HFFc6 (cell line): ENCODE measurements at places on chromosomes 4 and X. TPM values are rescaled to one million over a fixed set of nuclear protein-coding genes. Genes with fewer than 3 reads are reported as not detected.

Gene ZNF711
- not detected in 3 replicates for total RNA-seq

Gene ANXA3
- total RNA-seq = 1.8 to 3.0 TPM (median 2.4 TPM) in 3 replicates

Gene ARR3
- total RNA-seq = not detected in 3 replicates

- DNase-seq = peak; percentile 21
Observed at GRCh38 chr4:73608689-73609594, 11.3 kb downstream of the RASSF6 start.

- DNase-seq = no peak
Observed at GRCh38 chrX:71621603-71622002, 3.3 kb upstream of the CXCR3 start.

GRCh38 chr4:142238589-142238988 lies 602.2 kb downstream of the IL15 start:
- DNase-seq = peak; percentile 48

GRCh38 chrX:39749728-39750127 lies 348.0 kb downstream of the BCOR start:
- no peak for DNase-seq

GRCh38 chr4:6962211-6963041 lies 52.8 kb downstream of the TBC1D14 start:
- DNase-seq = no peak

DNA sequence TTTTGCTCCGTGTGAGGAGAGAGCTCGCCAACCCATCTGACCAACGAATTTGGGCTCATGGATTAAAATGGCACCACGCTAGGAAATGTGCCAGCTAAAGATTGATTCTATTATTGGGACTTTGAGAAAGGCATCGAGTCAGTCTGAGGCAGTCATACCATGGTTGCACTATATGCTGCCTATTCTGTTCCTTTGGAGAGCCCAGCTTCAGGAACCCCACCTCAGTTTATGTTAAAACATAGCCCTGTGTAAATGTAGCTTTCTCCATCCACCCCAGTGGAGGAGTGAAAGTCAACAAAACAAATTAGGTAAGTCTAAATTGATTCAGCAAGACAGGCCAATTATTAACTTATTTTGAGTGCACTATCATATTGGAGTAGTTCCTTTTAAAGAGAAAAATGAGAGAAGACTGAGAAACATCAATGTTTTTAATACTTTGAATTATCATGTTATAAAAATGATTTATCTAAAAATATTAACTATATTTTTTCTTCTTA lies 24.5 kb upstream of the ADH7 start:
- no peak for DNase-seq
